ENCODE measurements at places on chromosomes 7 and 10.

- DNase-seq = no peak
Observed at GRCh38 chr10:34889004-34889869, 74.1 kb upstream of the PARD3 start.

DNA sequence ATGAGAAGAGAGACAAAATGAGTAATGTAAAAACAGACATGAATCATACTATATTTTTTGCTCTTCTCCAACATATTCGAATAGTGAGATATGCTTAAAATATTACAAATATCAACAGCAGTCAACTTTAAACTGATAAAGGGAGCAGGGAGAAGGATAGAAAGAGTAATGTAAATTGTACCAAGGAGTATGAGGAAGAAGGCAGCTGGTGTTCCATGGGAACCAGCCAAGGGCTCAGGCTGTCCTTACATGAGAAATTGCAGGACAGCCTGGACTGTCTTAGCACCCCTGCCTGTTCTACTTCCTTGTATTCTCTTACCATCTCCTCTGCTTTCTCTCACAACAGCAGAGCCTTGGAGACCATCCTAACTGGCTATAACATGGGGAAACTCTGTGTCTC, 128.7 kb downstream of the TSPAN12 start:
- no peak for DNase-seq

DNA sequence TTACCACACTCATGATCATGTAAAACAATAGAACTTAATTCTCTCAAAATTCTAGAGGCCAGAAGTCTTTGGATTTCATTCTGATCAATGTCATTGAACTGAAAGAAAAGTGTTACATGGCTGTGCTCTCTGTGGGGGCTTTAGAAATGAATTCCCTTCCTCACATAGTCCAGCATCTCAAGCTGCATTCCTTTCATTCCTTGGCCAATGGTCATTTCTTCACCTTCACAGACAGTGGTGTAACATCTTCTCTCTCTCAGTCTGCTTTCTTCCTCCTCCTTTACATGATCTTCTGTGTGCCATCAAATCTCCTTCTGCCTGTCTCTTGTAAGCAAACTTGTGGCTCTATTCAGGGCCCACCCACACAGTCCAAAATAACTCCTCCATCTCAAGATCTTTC, 735.3 kb downstream of the SUGCT start:
- DNase-seq = no peak

DNA sequence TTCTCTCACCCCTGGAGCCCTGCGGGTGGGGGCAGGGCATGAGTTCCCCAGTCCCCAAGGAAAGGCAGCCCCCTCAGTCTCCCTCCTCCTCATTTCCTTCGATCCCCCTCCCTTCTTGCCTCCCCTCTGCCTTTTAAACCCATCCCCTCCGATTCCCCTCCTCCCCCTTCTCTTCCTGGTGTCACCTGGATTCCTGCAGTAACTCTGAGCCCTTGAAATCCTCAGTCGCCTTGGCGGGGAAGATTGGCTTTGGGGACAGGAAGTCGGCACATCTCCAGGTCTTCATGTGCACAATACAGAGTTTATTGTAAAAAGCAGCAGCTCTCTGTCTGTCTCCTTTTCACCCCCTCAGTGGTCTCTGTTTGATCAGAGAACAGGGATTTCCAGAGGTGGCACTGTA, 1.3 kb upstream of the MUC12 start:
- DNase-seq = no peak

GRCh38 chr10:116833986-116834985, 15.0 kb upstream of the ENO4 start:
- no peak for DNase-seq

DNA sequence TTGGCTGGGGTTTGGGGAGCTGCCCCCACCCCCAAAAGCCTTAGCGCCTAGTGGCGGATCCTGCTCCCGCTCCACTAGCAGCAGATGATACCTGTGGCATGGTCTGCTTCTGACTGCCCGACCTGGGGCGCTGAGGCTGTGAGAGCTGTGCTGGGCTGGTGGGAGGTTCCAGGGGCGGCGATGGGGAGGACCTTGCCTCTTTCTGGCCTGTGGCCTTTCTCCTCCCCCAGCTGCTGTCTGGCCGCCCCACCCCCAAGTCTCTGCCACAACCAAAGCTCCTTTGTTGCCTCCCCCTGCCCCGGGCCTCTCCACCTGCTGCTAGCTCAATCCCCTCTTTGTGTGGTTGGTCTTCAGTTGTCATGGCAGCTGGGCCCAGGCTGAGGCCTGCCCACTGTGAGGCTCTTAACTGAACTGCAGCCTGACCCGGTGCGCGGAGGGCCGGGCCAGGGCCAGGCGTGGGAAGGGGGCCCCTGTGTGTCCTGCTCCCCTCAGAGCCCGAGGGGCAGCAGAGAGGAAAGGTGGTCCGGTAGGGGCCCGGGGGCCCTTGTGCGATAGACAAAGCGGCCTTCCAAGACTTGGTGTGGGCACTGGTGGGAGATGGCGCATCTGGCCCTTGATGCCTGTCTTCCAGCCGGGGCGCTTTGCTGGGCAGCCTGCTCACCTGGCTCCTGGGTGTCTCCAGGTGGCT, 4.7 kb downstream of the ZNF775 start:
- no peak for DNase-seq

DNA sequence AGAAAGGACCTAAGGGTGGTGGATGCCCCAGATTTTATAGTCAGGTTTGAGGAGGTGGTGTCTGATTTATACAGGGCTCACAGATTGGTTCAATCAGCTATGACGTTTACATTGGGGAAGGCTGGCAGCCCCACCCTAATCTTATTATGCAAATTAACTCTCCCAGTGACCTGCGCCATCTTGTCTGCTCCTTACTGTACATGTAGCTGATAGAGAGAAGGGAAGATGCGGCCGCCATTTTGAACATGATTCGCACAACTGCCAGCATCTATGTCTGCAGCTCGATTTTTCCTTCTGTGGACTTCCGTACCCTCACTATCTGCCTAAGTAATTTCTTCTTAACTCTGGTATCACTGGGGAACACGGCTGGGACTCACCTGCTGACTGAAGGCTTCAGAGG, 619.0 kb upstream of the DPP6 start:
- no peak for DNase-seq

- DNase-seq = no peak
Observed at GRCh38 chr10:71371750-71372166, 25.0 kb upstream of the CDH23 start.

DNA sequence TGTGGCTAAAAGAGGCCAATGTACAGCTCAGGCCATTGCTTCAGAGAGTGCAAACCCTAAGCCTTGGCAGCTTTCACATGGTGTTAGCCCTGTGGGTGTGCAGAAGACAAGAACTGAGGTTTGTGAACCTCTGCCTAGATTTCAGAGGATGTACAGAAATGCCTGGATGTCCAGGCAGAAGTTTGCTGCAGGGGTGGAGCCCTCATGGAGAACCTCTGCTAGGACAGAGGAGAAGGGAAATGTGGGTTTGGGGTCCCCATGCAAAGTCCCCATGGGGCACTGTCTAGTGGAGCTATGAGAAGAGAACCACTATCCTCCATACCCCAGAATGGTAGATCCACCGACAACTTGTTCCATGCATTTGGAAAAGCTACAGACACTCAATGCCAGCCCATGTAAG, 12.4 kb downstream of the SORCS1 start:
- DNase-seq = no peak

GRCh38 chr10:67788028-67788886, 49.7 kb downstream of the DNAJC12 start:
- DNase-seq = no peak

GRCh38 chr10:133258818-133259601, 17.7 kb downstream of the ADAM8 start:
- no peak for DNase-seq

DNA sequence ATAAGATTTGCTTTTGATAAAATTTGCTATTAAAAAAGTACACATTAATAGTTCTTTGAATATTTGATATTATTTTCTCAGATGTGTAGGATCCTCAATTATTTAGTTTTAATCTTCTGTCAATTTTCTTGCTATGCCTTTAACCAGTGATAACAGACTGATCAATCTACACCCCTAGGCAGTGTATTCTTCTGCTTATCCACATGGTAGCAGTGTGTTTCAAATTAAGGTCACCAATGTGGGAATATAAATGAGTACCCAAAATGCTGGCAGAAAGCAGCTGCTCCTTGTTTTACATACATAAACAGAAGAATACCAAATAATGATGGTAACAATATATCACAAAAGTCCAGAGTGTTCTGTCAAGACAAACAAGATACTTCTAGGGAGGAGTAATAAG, 87.0 kb downstream of the SKAP2 start:
- peak; percentile 58 for DNase-seq

DNA sequence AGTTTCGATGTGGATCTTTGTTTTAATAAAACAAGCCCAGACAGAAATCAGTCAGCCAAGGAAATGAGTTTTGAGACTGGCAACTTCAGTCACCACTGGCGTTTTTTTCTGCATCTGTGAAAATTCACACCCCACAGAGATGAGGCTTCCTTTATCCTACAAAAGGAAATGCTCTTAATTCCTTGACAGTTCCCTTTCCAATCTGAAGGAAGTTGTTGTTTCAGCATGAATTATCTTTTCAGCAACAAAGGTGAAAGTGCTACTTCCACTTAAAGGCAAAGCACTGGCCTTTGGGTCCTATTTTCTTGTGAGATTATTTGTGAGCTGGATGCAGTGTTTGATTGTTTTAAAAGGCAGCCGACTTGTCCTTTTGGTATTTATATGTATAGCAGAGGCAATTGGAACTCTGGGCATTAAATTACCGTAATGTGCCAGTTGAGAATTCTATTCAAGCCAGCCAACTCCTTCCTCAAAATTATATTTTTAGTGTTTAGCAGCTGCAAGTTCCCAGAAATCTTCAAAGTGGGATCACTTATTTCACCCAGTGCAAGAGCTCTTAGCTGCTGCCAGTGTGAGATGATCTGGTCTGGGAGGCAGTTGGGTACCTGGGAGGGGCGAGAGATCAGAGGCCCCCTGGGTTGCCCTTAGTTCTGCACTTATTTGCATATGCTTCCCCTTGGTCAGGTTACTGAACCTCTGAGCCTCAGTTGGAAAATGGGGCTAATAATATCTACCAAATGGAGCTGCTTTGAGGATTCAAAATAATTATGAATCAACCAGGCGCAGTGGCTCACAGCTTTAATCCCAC, 427.1 kb downstream of the GALNT17 start:
- no peak for DNase-seq

DNA sequence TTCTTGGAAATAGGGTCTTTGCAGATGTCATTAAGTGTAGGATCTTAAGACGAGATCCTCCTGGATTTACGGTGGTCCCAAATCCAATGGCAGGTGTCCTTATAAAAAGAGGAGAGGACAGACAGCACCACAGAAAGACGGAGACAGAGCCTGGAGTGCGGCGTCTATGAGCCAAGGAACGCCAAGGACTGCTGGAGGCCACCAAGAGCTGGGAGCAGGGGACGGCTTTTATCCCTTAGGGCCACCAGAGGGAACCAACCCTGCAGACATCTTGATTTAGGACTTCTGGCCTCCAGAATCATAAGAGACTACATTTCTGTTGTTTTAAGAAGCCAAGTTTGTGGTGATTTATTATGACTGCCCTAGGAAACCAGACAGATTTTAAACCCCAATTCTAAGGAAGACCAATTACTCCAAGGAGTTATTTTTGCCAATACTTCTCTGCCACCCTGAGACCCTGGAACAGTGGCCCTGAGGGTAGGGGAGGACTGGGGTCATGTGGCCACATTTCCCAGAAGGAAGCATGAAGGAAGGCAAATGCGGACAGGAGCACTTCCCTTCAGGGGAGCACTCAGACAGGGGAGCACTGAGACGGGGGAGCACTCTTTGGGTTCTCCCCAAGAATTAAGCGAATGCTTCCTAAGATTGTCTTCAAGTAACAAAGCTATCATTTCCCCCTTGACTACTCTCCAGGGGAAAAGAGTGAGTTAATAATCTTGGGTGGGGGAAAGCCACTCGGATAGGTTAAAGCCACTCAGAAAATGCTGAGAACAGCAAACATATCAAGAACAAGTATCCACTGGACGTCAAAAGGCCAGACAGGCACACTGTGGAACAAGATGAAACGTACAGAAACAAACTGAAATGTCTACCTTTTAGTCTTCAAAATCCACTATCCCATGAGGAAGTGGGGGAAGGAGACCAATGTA, 67.5 kb downstream of the CHST15 start:
- DNase-seq = peak; percentile 27

- DNase-seq = no peak
Observed at GRCh38 chr10:52870562-52870961, 98.0 kb upstream of the MBL2 start.

DNA sequence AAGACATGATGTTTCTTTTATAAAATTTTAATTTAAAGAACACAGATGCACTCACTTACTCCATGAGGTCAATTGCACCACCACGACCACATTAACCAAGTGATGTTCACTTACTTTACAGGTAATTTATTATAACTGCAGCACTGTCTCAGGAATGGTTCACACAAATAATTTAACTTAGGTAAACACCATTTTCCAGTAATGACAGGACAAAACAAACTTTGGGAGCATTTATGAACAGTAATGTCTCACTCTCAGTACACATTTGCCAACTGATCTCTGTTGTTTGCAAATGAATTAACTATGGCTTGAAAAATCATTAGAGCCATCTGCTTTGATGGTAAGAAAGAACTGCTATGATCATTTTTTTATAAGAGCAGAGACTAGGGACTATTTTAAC, 150.4 kb downstream of the ETV1 start:
- DNase-seq = peak; percentile 68

- no peak for DNase-seq
Observed at GRCh38 chr10:80131499-80131901, 1.0 kb upstream of the PLAC9 start.

GRCh38 chr7:36244429-36244828, 91.4 kb downstream of the EEPD1 start:
- no peak for DNase-seq

DNA sequence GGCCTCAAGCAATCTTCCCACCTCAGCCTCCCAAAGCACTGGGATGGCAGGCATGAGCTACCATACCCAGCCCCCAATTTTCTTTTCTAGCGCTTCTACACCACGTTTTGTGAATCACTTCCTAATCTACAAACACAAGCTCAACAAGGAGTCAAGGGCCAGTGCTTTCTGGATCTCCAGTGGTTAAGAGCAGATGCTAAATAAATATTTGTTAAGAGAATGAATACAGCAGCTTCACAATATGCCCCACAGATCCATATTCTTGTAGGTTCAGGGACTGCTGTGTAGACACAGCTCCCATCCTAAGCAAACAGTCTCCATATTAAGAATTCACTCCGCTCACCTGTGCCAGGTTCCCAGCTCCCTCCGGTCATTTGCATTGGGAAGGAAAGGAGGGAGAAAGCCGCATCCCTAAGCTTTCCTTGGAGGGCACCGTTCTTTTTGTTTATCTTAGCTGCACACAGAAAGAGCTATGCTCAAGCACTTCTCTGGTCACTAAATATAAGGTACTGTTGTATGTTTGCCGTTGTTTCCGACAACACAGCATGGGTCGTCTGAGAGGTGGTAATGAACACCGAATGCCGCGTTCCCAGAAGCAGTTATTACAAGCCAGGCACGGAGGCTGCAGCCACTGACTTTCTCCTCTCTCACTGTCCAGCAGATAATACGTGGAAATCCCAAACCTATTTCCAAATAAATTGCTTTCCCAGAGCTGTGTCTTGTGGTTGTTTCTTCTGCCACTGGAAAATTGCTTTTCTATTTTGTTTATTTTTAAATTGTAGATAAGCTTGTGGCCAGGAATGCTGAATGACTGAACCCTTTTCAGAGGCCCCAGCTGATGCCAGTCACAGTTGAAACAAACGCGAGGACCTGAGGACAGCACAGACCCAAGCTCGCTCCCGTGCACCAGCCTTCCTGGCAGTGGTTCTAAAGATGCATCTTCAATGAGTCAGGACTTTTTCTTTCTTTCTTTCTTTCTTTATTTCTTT, 217.1 kb downstream of the PRPF18 start:
- DNase-seq = no peak
